ENCODE measurements at places on chromosomes 11 and 22.

- DNase-seq, result no peak
Observed at GRCh38 chr11:36326524-36327419, 30.7 kb downstream of the PRR5L start.

DNA sequence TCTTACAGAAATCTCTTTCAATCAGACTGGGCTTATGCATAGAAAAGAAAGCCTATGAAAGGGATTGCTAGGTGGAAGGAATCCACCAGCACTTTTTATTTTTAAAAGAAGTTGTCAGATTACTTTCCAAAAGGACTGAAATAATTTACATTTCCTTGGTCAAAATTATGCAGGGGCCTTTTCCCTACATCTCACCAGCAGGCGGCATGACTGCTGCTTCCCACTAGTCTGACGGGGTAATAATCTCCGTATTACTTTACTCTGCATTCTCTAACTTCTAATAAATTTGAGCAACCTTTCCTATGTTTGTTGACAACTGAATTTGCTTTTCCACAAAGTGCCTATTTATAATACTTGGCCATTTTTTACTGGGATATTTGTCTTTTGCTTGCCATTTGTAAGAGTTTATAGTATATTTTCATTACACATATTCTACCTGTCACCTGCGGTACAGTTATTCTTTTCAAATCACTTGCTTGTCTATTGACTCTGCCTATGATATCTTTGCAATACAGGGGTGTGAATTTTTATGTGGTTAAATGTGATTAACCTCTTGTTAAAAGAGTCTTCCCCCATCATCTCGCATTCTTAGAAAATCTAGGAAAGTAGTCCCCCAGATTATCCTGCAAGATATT lies 51.9 kb upstream of the USP47 start:
- no peak for DNase-seq

DNA sequence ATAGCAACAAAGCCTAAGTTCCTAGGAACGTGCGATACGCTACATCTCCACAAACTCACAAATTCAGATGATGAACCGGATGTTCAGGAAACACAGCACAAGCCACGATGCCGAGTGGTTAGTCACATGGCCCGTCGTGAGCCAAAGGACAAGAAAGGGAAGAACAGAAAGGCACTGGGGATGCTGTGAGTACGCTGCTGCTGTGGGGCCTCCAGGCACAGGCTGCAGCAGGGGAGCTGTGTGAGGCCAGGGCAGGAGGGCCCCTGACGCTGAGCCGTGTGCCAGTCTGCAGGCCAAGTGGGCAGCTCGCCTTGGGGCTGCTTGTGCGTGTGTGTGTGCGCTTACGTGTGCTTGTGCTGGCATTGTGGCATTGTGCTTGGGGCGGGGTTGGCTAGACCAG lies 89.4 kb downstream of the CTTN start:
- DNase-seq, result no peak

- DNase-seq, result no peak
Observed at GRCh38 chr22:38443628-38444521, 11.1 kb downstream of the KCNJ4 start.

DNA sequence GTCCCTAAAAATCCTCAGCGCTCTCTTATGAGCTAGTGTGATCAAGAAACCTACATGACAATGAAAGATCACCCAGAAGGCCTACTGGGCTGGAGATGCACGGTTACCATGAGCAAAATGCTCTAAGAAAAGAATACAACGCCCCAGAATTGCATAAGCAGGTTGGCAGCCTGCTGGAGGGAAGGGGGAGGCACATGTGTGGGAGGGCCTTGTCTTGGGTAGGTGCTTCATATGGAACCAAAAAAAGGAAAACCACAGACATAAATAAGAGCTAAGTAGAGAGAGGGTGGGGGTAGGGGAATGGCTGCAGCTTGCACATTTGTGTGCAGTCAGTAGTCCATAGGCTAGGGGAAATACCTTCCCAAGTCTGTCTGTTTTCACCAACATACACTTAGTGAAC lies 2.8 kb downstream of the SIAE start:
- no peak for DNase-seq

GRCh38 chr11:34427186-34427805 lies 11.4 kb upstream of the CAT start:
- DNase-seq, result no peak

DNA sequence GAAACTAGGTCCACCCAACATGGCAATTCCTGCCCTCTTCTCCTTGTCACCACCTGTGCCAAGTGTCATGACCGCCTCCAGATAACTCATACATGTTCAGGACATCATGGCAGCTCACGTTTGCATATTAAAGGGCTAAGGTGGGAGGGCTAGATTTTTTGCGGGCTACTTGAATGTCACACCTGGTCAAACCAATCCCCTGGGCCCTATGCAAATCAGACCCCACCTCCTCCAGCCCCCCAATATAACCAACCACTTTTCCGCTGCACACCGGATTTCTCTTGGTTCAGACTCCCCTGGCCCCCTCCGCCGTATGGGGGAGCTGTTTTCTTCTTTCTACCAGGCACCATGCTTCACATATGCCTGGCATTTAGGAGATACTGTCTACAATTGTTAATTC lies 12.6 kb downstream of the UPB1 start:
- no peak for DNase-seq

GRCh38 chr11:120332822-120333716 lies 3.1 kb upstream of the ARHGEF12 start:
- DNase-seq, result no peak

DNA sequence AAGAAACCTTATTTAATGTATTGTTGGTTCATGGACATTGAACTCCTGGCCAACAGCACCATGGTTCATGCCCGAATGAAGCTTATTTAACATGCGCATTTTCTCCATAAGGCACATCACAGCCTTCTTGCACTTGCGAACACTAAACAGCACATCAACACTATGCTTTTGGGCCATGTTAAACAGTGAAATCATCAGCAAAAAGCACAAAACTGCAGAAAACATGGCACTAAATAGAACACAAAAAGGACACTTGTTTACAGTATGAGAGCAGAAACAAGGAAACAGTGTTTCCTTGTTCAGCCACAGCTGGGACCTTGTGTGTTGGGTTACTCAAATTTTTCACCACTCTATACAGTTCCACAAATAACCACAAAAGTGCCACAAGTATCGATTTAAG lies 122.3 kb downstream of the MSANTD4 start:
- DNase-seq, result no peak

DNA sequence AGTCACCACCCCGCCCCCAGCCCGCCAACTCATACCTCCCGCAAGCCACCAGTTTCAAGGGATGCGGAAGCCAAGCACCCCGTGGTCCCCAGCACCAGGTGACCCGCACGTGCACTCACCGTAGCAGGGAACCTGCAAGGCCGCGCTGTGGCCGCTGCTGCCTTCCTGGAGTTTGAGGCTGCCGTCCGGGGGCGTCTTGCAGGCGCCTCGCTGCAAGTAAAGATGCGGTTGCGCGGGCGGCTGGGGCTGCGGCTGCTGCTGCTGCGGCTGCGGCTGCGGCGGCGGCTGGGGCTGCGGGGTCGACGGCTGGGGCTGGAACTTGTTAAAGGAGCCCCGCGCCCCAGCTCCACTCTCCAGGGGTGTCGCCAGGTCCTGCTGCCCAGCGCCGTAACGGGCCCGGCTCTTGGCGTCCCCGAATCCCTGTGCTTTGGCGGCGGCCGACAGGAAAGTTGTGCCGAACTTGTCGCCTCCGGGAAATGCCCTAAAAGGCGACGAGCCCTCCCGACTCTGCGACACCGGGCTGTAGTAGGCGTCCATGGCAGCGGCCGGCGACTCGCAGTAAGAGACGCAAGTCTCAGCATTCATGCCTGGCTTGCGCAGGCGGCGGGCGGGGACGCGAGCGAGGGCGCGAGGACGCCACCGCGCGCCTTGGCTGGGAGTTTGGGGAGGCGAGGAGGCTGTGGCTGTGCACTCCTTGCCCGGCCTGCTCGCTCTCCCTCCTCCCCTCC lies at the start of gene ALX4:
Gene ALX4 (minus strand): TSS at position 662 of the 728 bp plus-strand sequence. CDS start 77 bp downstream, at position 585.
- no peak for DNase-seq

- no peak for DNase-seq
Observed at GRCh38 chr11:57903441-57904123, 120.1 kb upstream of the OR9Q1 start.

GRCh38 chr11:78927511-78927910 lies 352.8 kb upstream of the NARS2 start:
- DNase-seq, result no peak

GRCh38 chr11:47470671-47471070 lies 21.7 kb upstream of the RAPSN start:
- DNase-seq, result no peak

- DNase-seq, result no peak
Observed at GRCh38 chr11:108584973-108585372, 8.6 kb downstream of the EXPH5 start.

DNA sequence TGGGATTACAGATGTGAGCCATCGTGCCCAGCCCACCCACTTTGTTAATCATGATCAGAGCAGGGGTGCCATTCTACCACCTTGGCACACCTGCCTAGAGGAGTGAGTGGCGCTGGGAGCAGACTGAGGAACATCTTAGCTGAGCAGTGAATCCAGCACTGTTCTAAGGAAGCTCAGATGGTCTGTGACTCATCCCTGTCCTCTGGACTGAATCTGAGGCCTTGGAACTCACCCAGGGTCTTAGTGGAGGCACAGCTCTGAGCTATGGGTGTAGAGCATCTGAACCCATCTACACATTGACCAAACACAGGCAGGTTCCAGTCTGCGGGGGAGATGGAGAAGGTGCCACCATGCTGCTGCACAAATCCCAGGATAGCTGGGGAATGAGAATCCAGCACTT lies 14.9 kb downstream of the PGAP2 start:
- no peak for DNase-seq

DNA sequence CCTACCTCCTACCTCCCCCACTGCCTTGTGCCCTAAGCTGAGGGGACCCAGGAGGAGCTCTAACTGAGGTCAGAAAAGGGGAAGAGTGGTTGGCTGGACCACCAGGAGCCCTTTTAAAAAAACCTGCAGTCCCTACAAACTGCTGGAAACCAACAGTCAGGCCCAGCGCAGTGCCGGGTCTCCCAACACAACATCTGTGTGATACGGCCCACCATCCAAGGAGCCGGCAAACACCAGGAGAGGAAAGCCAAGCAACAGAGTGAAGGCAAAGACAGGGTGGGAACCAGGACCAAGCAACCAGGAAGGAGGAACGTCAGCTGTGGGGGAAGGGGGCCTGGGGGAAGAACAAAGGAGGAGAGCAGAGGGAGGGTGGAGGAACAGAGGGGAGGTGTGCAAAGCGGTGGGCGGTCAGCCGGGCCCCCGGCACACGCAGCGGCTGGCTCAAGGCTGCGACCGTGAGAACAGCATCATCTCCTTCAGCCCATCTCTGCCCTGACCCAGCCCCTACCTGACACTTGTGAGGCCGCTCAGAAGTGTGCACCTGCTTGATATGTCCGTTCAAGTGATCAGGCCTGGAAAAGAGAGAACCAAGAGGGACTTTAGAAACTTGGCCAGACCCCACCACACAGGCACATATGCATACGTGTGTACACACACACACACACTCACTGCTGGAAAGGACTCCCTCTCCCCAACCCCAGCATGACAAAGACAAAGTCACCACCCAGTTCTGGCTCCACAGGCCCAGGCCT lies 3.6 kb downstream of the PATZ1 start:
- DNase-seq, result no peak

- DNase-seq, result no peak
Observed at GRCh38 chr11:69310351-69310750, 16.4 kb downstream of the MYEOV start.

- DNase-seq, result no peak
Observed at GRCh38 chr11:107688322-107688918, 23.4 kb downstream of the SLN start.

DNA sequence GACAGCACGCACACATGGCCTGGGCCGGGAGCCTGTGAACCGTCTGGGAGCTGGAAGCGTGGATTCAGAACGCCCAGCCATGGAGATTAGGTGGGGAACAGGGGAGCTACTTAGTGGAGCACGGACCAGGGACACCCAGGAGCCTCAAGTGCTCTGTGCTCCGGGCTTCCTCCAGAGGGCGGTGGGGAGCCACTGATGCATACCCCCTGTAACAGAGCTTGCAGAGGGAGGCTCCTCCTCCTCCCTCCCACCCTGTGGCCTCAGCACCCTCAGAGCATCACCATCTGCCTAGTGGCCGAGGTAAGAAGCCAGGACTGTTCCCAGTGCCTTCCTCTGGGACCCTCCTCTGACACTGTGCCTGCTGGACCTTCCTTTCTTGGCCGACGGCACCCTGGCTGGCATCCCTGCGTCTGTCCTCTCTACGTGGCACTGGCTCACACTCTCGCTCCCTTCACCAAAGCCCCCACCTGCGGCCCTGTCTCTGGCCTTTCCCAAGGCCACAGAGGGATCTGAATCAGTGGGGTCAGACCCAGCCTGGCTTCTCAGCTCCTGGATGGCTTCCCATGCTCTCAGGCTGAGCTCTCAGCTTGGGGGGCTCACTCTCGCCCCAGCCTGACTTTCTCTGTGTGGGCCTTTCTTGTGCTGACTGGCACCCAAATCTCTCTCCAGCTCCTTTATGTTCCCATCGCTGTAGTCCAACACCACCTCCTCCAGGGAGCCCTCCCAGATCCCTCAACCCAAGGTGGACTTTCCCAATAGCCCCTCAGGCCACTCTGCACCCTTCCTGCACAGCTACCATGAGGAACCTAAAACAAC lies 780.9 kb downstream of the BRD1 start:
- no peak for DNase-seq

DNA sequence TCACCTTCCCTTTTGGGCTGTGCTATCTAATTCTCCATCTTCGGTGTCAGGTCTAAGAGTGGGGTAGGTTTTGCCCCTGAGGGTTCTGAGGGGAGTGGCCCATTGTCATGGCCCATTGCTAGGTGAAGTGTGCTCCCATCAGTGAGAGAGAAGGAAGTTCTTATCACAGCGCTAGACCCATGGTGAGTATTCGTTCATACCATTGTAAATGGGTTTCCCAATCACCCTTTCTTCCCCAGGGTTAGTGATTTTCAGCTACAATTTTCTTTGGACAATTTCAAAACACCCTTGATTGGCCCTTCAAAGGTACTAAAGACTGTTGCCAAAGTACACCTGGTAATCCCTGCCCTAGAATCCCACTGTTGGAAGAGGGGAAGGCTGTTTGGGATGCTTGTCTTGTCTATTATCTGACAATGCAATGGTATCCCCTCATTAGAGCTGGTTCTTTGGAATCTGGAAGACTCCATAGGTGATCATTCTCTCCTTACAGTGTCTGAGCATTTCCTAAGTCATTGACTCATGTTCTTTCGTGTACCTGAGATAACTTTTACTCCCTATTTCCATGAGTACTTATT lies 20.2 kb downstream of the MPEG1 start:
- DNase-seq, result no peak

GRCh38 chr11:69333149-69333710 lies 39.3 kb downstream of the MYEOV start:
- no peak for DNase-seq

DNA sequence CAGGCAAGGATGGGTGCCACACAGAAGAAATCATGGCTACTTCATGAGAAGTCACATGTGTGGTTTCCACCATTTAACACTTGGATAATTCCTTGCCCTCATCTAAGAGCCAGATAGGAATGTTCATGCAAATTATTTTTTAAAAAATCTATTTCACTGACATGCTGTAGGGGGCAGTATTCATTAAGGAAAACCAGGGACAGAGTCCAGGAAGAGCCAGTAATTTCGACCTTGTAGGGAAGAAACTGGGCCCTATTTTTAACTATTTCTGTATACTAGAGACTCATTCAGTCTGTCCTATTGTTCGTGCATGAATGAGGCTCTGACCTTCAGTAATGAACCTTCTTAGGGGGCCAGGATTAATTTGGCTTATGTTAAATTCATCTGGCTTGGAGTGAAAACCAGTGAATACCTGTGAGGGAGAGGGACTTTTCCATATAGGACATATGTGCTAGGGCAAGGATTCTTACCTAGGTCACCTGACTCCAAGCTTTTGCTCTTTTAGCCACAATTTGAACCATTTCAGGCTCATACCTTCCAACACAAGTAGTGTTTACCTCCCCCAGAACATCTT lies 192.7 kb downstream of the NAV2 start:
- DNase-seq, result no peak

GRCh38 chr11:9386086-9386485 lies 1.6 kb downstream of the IPO7 start:
- DNase-seq, result no peak

Data from activated T-helper 1 cell treated with anti-CD3 and anti-CD28 coated beads, Interleukin-2, amount 50 U/mL, for 16 hours (primary cell).